Muscle of leg (tissue), 16 donors: ENCODE measurements at places on chromosomes 5 and 9. TPM values are rescaled to one million over a fixed set of nuclear protein-coding genes. Genes with fewer than 3 reads are reported as not detected.

The GPR151 gene
- not detected for polyA plus RNA-seq

The TAF11L10 gene
- not detected for polyA plus RNA-seq

The OLFML2A gene
- polyA plus RNA-seq, result 142 TPM

The TRIM7 gene
- polyA plus RNA-seq, result 10.4 TPM

The CCDC180 gene
- polyA plus RNA-seq, result 8.2 TPM

The ATP10B gene
- polyA plus RNA-seq, result 0.24 TPM

The PCDHGC5 gene
- 0.47 TPM for polyA plus RNA-seq

The LYSMD3 gene
- polyA plus RNA-seq, result 15.9 TPM

The SH3RF2 gene
- 3.8 TPM for polyA plus RNA-seq

The PLPPR1 gene
- polyA plus RNA-seq, result 2.9 TPM

DNA sequence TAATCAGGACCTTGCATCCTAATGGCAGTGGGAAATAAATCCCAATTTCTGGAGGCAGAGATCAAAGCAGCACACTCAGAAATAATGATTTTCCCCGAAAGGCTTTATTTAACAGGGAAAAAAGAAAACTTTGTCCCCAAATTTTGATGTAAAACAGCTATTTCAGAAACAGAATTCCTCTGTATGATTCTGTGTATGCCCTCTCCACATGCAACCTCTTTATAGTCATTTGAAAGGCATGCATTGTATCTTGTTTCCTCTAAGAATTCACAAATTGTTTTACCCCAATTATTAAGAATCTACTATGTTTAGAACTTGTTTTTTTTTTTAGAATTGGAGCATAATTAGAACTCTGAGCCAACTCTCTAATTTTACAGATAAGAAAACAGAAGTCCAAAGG is 2.7 kb upstream of the PTAR1 start:
- DNase-seq, result no peak

GRCh38 chr5:151125421-151125820 is 32.2 kb downstream of the ANXA6 start:
- peak; percentile 49 for DNase-seq

GRCh38 chr5:126220725-126221124 is 202.5 kb upstream of the GRAMD2B start:
- DNase-seq, result no peak

DNA sequence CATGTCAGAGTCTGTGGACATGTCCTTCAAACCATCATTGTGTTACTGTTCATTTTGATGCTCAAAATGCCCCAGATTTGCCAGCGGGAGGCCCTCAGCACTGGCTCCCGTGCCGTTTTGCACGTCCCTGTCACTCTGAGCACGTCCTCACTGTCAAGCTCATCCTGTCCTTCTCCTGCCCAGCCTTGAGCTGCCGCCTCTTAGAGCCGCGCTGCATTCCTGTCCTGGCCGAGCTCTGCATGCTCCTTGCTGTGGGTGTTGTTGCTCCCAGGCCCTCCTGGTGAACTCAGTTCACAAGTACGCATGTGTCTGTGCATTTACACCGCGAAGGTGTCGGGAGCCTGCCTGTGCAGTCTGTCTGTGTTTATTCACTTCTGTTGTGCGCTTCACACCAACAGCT is 62.2 kb downstream of the WNK2 start:
- no peak for DNase-seq

DNA sequence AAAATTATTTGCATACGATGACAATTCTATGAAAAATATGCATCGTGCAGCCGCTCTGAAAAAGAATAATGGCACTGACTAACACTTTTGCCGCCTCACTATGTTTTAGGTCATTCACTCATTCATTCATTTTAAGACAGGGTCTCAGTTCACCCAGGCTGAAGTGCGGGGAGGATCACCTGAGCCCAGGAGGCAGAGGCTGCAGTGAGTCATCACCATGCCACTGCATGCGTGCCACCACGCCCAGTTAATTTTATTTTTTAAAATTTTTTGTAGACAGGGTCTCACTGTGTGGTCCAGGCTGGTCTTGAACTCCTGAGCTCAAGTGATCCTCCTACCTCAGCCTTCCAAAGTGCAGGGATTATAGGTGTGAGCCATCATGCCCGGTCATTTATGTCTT is 37.0 kb downstream of the RAPGEF1 start:
- no peak for DNase-seq

GRCh38 chr9:130482463-130482862 is 37.7 kb downstream of the ASS1 start:
- DNase-seq, result no peak

DNA sequence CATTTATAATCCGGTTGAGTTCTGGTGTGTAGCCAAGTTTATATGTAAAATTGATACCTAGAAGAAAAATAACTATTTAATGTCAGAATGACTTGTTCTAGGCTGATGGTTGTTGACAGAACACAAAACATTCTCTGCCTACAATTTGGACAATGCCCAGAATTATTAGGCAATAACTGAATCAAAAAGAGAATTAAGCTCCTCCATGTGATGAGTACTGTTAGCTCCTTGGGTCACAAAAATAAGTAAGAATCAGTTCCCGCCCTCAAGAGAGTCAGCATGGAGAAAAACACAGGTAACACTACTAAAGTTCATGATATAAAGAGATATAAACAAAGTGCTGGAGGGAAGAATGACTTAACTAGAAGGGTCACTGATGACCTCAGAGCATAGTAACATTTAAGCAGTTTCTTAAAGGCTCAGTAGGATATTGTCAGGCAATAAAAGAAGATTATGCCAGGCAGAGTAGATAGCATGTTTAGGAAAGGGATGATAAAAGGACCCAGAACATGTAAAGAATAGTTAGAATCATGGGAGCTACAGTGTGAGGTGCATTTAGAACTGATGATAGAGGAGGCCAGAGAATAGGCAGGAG is 200.5 kb upstream of the ACTBL2 start:
- DNase-seq, result no peak

DNA sequence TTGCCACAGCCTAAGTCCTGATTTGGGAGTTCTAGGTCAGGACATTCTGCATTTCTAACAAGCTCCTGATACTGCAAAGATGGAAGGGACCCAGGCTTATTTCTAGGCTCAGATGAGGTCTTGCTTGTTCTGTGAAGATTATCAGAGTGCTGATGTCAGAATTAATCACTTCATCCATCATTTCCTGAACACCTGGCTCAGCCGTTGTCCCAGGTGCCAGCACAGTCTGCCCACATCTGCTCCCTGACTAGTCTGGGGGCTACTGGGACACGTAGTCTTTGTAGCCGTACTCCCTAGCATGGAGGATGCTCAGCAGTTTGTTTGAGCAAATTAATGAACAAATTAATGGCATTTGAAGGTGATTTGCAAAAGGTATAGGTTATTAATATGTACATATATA is 17.9 kb upstream of the SPINK4 start:
- DNase-seq, result no peak

DNA sequence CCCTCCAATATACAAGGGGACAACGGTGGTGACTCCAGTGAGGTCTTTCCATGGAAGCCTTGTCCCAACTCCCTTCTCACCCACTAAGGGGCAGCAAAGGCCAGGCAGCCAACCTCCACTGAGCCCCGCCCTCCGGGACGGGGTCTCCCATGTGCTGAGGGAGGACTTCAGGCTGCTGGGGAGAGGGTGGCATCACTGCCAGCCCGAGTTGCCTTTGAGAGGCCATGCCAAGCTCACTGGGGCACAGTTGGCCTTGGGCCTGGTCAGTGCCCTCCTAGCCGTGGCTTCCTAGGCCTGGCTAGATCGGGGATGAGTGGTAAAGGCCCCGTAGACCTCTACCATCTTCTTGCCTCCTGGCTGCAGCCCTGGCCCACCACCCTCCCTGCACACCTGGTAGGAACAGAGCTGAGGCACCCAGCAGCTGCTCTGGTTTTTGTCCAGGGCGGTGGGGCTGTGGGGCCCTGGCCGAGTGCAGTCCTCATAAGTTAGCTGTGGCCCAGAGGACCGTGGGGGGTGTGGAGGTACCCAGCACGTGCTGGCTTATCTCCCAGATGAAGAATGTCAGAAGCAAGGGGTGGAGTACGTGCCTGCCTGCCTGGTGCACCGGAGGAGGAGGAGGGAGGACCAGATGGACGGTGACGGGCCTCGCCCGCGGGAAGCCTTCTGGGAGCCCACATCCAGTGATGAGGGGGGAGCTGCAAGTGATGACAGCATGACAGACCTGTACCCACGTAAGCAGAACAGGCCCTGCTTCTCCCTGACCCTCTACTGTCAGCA is 3.2 kb downstream of the SURF2 start:
- DNase-seq, result no peak

DNA sequence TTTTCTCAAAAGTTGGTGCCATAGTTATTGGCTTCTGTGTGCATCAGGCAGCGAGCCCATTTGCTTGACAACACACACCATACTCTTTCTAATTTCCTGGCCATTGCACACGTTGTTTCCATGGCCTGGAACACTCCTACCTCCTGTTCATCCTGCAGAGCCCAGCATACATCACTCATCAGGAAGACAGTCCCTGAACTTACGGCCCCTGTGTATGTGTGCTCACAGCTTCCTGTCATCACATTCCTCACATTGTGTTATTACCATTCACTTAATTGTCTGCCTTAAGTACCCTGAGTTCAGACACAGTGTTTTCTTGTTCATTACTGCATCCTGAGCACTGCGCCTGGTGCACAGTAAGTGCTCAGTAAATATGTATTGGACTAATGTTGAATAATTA is 355.9 kb downstream of the PRELID2 start:
- no peak for DNase-seq

DNA sequence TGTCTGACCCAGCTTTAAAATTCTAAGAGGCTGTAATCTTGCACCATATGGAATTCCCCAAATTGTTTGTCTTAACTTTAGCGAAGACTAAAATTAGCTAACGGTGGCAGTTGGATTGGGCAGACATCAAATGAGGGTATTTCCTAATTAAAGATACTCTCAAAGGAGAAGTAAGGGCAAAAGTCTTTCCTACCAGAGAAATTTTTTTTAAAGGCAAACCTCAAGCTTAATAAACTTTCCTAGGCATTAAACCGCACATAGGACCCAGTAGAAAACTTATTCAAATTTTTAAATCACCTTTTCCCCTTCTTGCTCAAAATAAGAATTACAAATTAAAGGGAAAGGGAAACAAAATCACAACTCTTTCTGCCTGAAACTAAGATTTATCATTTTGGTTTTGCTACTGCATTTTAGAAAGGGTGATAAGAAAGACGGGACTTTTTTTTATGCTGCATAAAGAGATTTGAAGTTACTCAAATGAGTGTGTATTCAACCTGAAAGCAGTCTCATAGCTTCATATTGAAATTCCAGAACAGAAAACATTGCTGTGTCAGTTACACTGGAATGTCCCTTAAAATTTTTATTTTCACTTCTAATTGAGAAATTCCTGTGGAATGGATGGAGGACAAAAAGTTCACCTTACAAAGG is 189.1 kb upstream of the PTGER4 start:
- no peak for DNase-seq

GRCh38 chr9:83956086-83956435 is 24.0 kb downstream of the HNRNPK start:
- DNase-seq, result peak; percentile 51

DNA sequence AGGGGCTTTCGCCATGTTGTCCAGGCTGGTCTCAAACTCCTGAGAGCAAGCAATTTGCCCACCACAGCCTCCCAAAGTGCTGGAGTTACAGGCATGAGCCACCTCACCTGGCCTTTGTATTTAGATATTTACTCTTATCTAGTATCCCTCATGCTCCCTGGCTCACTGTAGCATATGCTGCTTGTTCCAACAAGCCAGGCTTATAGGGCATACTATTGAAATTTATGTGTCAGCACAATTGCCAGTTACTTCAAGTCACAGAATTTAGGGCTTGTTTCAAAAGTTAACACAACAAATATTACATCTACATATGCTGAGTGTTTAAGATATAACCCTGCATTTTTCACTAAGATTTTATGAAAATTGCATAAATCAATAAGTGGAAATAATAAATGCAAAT is 469.2 kb upstream of the ZNF608 start:
- no peak for DNase-seq

- DNase-seq, result no peak
These were observed 108.9 kb downstream of the ACTL7B start for GRCh38 chr9:108746864-108747263.

DNA sequence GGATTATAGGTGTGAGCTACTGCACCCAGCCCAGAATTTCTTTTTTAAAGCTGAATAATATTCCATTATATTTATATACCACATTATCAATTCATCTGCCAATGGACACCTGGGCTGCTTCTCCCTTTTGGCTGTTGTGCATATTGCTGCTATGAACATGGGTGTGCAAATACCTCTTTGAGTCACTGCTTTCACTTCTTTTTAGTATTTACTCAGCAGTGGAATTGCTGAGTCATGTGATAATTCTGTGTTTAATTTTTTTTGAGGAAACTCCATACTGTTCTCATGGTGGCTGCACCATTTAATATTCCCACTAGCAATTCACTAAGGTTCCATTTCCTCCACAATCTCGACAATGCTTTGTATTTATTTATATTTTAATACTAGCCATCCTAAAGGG is 36.1 kb upstream of the KIF4B start:
- no peak for DNase-seq

- no peak for DNase-seq
These were observed 408.7 kb downstream of the TLE4 start for GRCh38 chr9:79980432-79980831.

- DNase-seq, result peak; percentile 38
These were observed 19.0 kb downstream of the SKP2 start for GRCh38 chr5:36170832-36171424.
